ENCODE measurements at places on chromosomes 7 and 10. TPM values are rescaled to one million over a fixed set of nuclear protein-coding genes. Genes with fewer than 3 reads are reported as not detected.

DNA sequence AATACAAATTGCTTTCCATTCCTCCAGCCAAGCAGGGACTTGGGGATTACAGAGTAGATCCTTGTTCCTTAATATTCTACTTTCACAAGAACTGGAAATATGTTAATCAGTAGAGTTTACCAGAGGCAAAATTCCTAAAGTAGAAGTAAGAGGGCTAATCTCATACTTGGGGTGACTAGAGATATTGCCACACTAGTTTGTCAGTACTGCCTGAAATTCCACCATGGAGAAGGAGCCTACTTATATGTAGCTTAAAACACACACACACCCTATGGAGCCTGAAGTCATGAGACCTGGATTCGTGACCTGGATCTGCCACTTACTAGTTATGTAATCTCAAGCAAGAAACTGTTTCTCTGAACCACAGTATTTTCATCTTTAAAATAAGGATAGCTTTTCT, 33.9 kb downstream of the STRIP2 start:
- DNase-seq, result no peak

DNA sequence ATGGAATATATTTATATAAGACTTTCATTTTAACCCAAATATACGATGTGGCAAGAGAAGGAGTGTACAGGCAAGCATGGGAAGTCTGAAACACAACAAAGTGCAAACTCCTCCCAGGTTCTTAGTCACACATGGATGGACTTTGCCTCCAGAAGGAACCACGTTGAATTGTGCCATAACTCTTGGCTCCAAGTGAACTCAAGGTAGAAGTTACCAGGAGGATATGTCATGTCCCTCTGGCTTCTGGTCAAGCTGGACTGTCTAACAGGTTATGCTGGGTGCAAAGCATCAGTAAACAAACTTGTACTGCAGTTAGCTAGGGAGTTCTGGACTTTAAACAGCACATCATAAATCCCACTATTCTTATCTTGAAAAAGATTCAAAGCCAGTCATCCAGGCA, 328.3 kb upstream of the TEX47 start:
- DNase-seq, result no peak

The ITGB8 gene
- total RNA-seq, result 0.30 TPM

- DNase-seq, result no peak
Measured at GRCh38 chr10:5856701-5857004, 33.0 kb downstream of the ANKRD16 start.

DNA sequence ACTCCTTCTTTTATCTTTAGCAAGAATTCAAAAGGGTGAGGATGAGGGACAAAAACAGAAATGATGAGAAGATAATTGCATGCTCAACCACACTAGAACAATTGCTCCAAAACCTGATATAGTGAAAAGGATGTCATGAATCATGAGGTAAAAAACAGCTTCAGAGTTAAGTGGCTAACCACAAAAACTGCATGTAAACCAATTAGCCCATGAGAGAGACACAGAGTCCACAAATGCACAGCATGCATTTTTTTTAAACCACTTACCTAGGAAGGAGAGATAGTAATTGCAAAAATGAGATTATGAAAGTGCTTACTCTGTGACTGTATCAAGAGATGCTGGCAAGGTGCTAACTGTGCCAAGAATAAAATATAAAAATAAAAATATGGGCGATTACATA, 132.9 kb downstream of the MBL2 start:
- DNase-seq, result no peak

DNA sequence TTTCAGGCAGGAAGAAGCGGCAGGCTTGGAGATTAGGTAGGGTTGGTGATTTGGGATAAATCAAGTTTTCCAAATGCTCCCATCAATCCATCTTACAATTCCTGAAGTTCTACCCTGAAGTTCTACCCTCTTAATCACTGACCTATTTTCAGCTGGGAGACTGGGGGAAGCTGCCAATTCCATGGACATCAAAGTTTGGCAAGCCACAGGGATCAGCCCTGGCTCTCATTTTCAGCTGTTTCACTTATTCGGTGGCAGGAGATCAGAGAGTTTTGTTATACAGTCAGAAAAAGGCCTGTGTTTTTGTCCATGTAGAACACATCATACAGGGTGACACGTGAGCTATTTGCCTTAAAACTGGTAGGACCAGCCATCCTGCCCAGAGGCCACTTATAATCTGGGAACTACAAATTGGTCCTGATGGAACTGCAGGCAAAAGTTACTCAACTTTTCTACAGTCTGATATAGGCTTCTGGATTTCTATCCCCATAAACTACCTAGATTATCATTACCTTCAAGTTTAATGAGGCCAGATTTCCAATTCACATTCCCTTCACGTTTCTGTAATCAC, 112.9 kb upstream of the ZNF746 start:
- no peak for DNase-seq

- DNase-seq, result no peak
Measured at GRCh38 chr10:29604291-29604825, 30.4 kb downstream of the SVIL start.

GRCh38 chr7:159148430-159149395, 4.0 kb upstream of the VIPR2 start:
- no peak for DNase-seq

GRCh38 chr7:33500703-33501701, 371.6 kb downstream of the BBS9 start:
- DNase-seq, result no peak

GRCh38 chr10:64573623-64574325, 1052.6 kb downstream of the REEP3 start:
- DNase-seq, result no peak

The CCL24 gene
- total RNA-seq, result not detected

DNA sequence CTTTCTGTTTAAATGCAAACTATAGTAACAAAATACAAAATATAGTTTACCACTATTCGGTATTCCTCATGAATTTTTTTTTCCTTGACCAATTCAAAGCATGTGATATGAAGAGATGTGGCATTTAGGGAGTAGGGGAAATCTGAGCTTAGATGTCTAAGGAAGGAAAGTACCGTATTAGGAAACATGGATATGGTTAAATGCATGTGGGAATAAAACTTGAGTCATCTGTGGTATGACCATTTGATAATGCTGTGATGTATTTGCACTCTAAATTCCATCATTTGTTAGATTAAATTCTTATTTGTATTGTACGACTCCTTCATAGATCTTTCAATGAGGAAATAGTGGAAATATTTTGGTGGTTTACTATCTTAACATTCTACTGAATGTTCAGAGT, 19.7 kb downstream of the AHR start:
- no peak for DNase-seq

DNA sequence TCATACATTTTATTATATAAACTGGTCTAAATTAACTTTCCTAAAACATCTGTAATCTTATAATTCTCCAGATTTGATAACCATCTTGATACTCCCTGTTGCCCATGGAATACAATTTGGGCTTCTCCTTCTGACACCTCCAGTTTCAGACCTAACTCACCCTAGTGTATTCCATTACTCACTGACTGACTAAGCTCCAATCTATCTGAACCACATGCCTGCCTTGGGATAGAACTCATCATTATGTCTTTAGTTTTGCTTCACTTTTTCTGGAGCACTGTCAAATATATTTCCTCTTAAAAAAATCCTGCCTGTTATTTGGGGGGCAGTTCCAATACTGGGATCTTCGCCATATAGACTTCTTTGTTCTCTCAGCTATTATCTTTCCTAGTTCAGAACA, 4.9 kb upstream of the FOXP2 start:
- no peak for DNase-seq

GRCh38 chr10:114899982-114900381, 38.0 kb upstream of the TRUB1 start:
- DNase-seq, result no peak

The RBM20 gene
- not detected for total RNA-seq

DNA sequence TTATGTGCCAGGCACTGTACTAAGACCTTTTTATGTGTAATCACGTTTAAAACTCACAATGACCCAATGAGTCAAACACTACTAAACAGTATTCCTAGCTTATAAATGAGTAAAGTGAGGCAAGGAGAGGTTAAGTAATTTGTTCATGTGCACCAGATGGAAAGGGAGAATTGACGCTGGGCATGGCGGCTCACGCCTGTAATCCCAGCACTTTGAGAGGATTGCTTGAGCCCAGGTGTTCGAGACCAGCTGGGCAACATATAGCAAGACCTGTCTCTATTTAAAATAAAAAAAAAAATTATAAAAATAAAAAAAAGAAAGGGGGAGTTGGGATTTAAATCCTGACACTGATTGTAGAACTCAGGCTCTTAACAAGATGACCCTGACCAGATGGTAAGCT, 46.7 kb upstream of the DLG5 start:
- no peak for DNase-seq

GRCh38 chr7:262251-262572, 27.8 kb upstream of the FOXL3 start:
- no peak for DNase-seq

The TASOR2 gene
- 69.6 TPM for total RNA-seq

The ABCC2 gene
- total RNA-seq, result 7.0 TPM

The SPRN gene
- total RNA-seq, result not detected

DNA sequence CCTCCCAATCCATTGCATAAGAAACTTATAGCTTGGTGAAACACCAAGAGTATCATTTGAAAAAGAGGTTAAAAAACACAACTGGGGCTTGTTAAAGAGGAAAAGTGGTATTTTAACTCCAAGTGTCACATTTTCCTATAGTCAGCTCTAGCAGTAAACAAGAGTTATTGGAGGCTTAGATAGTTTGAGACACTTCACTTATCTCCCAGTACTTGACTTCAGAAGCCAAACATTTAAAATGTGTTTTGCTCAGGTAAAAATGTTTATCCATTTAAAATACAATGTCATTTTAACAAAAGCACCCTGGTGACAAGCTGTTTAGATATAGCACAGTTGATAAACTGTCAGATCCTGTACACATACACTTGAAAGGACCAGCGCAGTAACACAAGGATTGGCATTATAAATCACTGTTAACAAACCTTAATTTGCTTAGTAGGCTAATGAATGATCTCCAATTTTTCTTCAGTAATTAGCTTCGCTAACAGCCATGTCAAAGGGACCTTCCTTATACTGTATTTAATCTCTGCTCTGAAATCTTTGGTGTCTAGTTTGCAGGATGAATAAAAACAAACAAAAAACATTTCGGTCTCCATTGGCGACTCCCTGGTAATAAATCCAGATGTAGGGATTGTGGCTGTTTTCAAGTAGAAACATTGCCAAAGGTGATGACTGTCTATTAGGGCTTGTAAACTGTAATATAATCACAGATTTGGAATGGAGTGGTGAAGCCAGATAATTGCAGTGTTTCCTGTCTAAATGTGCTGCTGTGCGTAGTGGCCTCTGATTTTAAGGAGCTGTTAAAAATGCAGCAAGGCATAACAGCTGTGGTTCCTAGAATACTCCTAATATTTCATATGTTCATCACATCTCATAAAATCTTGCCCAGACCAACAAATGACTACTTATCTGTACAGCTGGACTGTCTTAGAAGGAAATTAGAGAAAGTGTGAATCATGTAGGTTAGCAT, 545.1 kb downstream of the AUTS2 start:
- no peak for DNase-seq

The NRCAM gene
- total RNA-seq, result 4.6 TPM

The GPAM gene
- total RNA-seq, result 8.2 TPM

DNA sequence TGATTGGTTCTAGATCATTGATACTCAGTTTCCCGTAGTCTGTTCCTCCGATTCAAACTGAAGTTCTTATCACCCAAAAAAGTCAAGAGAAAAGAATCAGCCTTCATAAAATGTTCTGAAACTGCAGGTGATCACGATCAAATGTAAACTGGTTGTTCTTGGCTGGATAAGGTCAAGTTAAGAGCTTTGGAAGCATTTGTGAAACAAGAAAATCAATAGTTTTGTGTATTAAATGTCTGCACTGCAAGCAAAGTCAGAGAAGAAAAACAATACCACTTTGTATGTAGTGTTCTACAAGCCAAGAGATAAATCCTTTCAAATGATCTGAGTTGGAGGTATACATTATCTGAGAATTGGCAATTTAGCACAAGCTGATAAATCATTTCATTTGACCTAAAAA, 710.3 kb downstream of the SORCS1 start:
- DNase-seq, result no peak

Data from B cell (primary cell).